ENCODE measurements at places on chromosomes 3 and 15.

DNA sequence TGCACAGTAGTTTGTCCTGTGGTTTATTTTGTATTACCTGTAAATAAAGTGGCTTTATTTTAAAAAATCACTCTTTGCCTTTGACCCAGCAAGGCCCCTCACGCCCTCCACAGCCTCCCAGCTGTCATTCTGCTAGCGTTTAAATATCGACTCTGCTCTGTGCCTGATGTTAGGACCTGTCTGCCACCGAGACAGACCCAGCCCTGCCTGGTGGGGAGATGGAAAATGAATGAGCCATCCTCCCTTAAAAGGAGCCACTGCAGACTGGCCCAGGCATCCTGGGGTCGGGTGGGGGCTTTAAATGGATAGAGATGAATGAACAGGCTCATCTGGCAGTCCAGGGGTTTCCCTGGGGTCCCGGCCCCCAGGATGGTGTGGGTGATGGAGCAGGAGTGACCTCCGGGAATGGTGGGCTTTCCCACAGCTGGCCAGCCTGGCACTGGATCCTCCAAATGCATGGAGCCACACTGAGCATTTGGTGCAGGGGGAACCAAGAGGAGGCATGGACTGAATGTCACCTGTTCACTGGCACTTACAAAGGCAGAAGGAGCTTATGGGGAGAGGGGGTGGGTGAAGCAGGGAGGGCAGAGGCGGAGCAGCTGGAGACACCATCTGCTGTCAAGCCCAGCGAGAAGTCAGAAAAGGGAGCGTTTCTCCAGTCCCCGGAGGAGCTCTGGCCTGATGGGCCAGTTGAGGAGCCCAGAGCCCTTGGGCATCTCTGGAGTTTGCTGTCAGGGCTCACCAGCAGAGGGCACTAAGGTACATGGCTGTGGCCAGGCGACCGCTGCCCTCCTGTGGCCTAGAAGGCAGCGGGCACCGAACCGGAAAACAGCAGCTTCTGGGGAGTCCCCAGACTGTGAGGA lies 11.9 kb downstream of the GRM2 start:
- DNase-seq, result peak; percentile 72

- DNase-seq, result no peak
Observed at GRCh38 chr15:70437882-70438451, 325.4 kb downstream of the UACA start.

- DNase-seq, result no peak
Observed at GRCh38 chr3:25038922-25039321, 389.1 kb upstream of the RARB start.

- no peak for DNase-seq
Observed at GRCh38 chr3:10196389-10197052, 31.8 kb downstream of the IRAK2 start.

DNA sequence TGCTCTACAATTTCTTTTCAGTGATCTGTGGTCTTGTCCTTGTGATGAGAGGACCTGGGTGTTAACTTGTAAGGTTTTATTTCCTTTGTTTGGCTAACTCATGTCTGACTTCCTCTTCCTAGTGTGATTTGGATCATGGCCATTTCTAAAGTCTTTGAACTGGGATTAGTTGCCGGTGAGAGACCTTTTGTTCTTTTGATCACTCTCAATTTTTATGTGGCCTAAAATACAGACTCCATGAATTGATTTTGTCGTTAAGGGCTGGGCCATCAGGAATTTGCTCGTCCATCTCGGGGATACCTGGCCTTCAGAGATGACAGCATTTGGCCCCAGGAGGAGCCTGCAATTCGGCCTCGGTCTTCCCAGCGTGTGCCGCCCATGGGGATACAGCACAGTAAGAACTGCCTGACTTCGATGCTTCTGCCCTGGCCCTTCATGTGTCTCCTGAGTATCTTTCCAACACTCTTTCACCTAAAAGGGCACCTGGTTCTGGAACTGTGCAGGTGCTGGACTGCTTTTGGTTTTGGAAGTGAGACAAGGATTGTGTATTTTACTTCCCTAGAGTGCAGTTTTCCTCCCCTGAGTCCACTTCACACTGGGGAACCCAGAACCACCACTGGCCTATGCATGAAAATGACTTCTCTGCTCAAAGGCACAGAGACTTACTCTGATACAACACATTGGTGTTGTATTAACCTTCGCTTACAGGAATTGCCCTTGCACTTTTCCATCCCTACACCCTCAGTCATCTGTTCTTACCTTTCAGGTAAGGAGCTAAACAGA lies 13.1 kb upstream of the LRRC2 start:
- DNase-seq, result no peak

DNA sequence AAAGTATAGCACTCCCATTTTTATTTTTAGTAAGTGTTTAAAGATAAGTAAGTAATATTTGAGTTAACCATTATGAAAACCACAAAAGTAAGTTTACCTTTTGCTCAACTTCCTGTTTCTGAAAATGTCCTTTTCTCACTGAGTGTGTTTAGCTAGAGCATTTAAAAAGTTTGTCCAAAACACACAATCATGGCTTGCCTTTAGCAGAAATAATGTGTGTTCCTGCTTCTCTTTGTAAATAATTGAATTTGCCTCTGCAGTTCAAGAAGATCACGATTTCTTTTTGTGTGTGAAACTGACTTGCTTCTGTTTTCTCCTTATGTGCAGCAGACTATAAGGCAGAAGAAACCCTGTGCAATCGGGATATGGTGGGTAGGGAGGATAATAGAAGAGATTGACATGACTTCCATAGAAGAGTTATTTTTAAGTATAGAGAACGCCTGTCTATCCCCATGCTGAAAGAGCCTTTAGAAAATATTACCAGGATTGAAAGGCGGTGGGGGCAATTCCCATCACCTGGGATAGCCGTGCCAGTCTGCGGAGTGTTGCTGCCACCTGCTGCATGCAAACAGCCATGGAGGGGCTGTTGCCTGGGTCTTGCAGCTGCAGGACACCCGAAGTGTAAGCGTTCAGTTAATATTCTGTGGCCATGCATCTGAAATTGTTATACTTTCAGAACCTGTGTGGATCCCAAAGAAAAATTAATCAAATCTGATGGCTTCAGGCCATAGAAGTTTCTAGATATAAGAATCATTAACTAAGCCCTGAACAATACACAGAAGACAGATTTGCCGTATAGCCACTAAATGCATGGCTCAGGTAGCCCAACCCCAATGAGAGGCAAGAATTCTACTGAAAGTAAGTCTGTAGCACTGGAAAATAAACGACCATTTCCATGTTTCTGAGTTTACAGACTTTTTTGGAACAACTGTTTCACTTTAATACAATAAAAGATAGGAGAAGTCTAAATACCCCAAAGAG lies 2.4 kb upstream of the CD96 start:
- DNase-seq, result peak; percentile 66

GRCh38 chr3:150302246-150302645 lies 105.9 kb upstream of the TSC22D2 start:
- DNase-seq, result no peak

DNA sequence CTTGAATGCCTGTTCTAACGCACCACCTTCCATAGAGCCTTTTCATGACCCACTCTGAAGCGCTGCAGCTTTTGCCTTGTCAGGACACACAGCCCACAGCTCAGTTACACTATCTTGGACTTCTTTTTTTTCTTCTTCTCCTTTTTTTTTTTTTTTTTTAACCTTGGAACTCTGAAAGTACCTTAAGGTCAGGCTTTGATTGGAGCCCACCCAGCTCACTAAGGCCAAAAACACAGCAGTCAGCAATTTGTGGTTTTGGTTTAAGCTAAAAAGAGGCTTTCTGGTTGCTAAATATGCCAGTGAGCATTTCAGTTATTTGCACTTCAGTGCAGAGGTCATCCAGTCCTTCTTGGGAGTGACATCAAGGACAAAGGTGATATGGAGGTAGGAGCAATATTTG lies 1.7 kb downstream of the SLC25A20 start:
- no peak for DNase-seq
